T-helper 17 cell (primary cell): ENCODE measurements at places on chromosomes 2 and 18.

DNA sequence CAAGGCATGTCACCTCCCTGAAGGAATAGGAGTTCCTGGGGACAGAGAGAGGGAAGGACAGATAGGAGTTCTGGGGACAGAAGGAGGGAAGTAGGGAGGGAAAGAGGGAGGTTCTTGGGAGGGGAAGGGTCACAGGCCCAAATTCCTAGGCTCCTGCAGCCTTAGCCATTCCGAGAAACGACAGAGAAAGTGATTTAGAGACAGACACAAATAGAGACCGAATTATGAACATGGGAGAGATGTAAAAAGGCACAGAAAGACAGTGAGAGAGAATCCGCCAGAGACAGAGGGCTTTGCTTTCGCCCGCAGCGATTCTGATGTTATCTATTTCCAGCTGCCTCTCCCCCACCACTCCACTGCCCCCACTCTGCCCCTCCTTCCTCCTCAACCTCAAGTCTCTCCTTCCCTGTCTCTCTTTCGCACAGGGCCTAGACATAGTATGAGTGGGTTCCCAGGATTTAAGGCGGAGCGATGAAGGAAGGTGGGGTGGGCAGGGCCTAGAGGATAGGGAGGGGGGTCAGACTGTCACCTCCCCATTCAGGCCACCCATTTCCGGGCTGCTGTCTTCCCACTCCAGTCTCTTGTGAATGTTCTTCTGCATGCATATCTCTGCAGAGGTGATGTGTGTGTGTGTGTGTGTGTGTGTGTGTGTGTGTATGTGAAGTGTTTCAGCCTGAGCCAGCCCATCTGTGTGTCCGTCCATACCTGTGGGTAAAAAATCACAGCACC lies 3.3 kb upstream of the WNT6 start:
- no peak for DNase-seq

DNA sequence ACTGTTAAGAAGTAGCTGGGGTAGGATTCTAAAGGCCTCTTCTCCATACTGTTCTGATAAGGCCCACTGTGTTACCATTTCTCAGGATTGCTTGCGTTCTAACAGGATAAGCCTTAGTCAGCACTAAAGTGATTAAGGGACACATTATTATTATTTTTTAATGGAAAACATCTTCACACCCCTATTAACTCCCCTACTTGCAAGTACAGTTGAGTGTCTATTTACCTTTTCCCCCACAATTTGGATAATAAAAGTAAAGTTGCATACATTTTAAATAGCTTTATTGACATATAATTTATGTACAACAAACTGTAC lies 9.0 kb downstream of the REL start:
- no peak for DNase-seq

GRCh38 chr2:129793431-129793902 lies 186.0 kb upstream of the RAB6C start:
- DNase-seq: no peak

GRCh38 chr2:62663920-62664795 lies 41.4 kb upstream of the EHBP1 start:
- no peak for DNase-seq

DNA sequence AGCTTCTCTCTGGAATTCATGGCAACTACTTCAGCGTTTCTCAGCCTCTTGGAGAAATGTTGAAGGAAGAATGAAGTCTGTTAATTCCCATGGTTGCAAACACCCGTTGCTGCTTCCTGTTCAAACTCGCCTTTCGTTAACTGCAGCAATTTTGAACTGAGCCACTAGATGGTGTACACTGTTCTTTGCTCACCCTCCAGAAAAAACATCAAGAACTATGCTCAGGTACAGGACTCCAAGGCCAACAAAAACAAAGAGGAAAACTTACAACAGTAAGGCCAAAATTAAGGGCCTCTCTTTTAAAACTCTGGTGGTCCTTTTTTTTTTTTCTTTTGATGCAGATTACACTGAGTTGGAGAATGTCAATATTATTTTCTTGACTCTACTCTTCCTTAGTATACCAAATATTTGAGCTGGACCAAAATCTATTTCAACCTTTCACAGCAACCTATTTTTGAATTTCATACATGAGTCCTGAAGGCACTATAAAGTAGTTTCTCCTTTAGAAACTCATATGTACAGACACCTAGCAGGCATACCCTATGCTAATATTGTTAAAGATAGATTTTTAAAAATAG lies 58.2 kb downstream of the KLHL14 start:
- no peak for DNase-seq

- DNase-seq: no peak
Observed at GRCh38 chr2:200025717-200026116, 70.3 kb downstream of the MAIP1 start.
